Stimulated activated CD4-positive, alpha-beta T cell treated with anti-CD3 and anti-CD28 coated beads, Interleukin-4, amount 100 ng/mL, for 1 hour (primary cell): ENCODE measurements at places on chromosomes 4 and X.

DNA sequence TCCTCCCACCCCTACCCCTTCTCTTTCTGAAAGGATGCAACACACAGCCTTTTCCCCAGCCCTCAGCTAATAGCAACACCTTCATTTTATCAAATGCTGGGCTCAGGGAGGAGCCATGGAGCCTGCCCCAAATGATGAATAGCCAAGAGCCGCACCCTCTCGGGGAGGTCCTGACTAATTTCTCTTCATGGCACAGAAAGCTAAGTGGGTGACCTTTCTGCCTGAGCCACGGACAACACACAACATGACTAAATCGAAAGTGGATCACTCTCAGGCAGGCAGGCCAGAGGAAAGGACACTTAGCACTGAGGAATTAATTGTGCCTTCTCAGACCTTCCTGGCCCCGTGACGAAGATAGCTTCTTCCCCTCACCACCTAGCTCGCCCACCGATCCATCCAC, 165.1 kb upstream of the RAI2 start:
- no peak for DNase-seq

DNA sequence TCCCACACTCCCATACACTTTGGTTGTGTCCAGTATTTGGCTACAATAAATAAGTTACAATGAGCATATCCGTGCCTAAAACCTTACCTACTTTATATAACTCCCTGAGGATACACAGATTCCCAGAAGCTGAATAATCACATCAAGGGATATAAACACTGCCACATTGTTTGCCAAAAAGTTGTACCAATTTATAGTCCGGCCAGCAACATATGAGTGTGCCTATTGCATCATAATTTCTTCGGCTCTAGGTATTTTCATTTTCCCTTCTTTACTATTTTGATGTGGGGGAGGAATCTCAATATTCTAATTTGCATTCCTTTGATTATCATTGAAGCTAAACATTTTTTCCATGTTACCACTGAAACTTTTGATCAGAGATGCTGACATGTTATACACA, 146.4 kb downstream of the PCDH19 start:
- DNase-seq: no peak

- DNase-seq: no peak
Observed at GRCh38 chr4:6548201-6548881, 26.6 kb upstream of the MAN2B2 start.

DNA sequence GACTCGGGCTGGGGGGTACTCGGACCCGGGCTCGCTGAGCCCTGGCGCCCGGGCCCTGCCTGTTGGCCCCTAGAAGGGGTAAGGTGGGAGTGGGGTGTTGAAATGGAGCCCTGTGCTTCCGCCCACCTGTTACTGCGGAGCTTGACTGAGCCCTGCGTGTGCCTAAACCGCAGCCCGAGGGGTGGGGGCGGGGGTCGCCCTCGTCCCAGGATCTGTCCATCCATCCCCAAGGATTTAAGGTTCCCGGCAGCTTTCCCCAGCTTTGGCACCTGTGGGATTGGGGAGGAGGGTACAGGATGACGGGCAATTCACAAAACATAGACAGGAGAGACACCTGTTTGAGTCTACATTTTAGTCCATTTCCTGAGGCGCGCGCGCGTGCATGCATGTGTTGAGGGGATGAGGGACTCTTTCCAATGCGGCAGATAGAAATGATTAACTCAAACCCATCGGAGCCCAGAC, 779 bp downstream of the GABRQ start:
- DNase-seq: no peak

- DNase-seq: no peak
Observed at GRCh38 chr4:141013899-141014298, 119.4 kb downstream of the RNF150 start.

GRCh38 chr4:153533387-153533786, 67.2 kb downstream of the TMEM131L start:
- DNase-seq: no peak

GRCh38 chrX:133258481-133258880, 40.3 kb upstream of the TFDP3 start:
- DNase-seq: no peak

GRCh38 chr4:158870282-158870625, 101.4 kb downstream of the FNIP2 start:
- no peak for DNase-seq

- no peak for DNase-seq
Observed at GRCh38 chr4:70471897-70472296, at the start of gene MUC7. MUC7 (plus strand) TSS chr4:70472197; CDS start chr4:70474022, 1,825 bp downstream.
